ENCODE measurements at places on chromosomes 4 and X.

- DNase-seq, result no peak
Observed at GRCh38 chr4:140351093-140352075, 22.1 kb upstream of the SCOC start.

GRCh38 chr4:128454881-128455280, 167.3 kb upstream of the PGRMC2 start:
- DNase-seq, result no peak

DNA sequence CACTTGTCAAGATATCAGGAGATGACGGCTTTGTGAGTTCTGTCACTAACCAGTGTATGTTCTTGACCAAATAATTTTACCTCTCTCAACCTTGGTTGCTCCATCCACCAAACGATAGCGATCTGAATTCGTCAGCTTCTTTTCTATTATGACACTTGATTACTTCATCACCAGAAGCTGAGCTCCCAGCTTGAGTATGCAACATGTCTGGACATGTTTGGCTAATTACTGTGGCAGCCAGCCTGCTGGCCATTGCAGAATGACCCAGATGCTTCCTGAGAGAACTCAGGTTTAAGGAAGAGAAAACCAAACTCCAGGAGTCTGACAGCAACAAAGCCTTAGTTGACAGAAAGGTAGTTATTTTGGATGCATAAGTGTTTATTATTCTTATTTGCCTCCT, 46.4 kb upstream of the PARM1 start:
- DNase-seq, result no peak

DNA sequence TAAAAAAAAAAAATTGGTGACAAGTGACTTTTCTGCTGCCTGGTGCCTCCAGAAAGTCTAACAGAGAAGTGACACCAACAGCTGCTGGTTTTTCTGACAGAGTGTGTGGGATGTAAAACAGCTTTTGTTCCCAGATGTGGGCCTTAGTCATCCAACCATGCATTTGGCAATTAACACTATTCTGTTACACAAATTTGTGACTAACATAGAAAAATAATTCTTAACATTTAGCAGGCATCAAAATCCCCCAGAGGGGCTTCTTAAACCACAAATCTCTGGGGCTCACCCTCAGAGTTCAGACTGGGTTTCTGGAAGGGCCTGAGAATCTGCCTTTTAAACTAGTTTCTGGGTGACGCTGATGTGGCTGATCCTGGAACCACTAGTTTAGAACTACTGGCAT, 100.5 kb upstream of the PCDH7 start:
- no peak for DNase-seq

GRCh38 chrX:6472652-6473342, 62.1 kb downstream of the VCX3A start:
- DNase-seq, result no peak

DNA sequence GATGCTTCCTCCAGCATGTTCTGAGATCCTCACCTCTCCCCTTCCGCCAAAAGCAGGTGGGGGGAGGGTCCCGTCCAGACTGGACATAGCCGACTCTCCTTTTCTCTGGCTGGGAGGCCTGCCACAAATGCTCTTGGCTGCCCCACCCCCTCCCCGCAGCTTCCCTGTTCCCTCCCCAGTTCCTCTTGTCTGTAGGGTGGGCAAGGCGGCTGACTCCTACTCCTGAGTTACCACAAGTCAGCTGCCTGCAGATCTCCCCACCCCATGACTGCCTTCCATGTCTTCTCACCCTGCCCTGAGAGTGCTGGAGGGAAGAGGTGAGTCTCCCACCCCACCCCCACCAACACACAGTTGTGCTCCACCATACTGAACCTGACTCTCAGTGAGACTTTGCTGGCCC, 2.9 kb downstream of the ATP6AP1 start:
- no peak for DNase-seq

DNA sequence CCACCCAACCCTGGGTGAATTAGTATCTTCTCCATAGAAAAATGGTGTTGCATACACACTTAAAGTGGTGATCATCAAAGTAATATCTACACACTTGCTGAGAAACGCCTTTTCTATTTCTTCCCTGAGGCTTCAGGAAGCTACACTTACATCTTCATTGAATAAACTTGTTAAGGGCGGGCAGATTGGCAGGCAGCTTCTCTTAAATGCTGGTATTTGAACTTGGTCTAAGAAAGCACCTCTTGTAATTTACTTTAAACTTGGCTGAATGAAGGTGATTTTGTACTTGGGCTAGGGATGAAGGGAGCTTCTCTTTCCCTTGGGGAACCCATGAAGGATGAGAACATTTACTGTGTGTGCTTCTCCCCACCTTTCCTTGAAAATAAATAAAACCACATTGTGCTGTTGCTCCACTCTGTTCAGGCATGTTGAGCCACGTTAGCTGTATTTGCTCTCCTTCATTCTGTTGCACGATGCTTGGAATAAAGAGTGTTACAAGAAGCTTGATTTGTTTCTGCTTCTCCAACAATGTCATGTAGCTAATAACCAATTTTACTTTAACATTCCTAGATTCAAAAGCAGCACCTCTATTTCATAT, 430.1 kb downstream of the ANKRD50 start:
- no peak for DNase-seq

DNA sequence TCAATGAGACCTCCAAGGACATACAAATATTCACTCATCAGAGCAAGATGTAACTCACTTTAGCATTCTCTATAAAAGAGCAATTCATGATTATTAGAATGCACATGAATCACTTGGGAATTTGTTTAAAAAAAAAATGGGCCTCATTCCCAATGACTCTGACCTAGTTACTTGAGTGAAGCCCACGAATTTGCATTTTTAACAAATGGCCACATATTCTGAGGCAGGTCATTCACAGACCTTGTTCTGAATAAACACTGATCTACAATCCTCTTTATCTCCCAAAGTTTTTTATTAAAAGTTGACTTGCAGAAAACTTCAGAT, 255.1 kb upstream of the VEGFC start:
- DNase-seq, result no peak

DNA sequence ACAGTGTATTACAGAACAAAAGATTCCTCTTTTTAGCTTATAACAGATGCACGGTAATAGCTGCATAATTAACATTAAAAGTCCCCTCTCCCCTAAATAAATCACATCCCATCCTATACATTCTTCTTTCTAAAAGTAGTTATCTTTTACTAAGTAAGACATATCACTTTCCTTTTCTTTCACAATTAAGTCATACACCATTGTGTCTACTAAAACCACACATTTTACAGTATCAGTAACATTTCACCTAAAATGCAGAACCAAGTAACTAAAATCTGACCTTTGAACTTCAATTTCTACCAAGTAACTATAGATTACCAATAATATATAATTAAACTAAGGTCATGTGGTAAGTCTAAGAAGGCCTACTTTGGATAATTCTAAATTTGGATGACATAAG, 14.2 kb downstream of the DHX15 start:
- DNase-seq, result no peak

GRCh38 chrX:10314530-10315104, 157.8 kb downstream of the CLCN4 start:
- DNase-seq, result no peak

- no peak for DNase-seq
Observed at GRCh38 chr4:10753856-10754402, 69.4 kb upstream of the CLNK start.

DNA sequence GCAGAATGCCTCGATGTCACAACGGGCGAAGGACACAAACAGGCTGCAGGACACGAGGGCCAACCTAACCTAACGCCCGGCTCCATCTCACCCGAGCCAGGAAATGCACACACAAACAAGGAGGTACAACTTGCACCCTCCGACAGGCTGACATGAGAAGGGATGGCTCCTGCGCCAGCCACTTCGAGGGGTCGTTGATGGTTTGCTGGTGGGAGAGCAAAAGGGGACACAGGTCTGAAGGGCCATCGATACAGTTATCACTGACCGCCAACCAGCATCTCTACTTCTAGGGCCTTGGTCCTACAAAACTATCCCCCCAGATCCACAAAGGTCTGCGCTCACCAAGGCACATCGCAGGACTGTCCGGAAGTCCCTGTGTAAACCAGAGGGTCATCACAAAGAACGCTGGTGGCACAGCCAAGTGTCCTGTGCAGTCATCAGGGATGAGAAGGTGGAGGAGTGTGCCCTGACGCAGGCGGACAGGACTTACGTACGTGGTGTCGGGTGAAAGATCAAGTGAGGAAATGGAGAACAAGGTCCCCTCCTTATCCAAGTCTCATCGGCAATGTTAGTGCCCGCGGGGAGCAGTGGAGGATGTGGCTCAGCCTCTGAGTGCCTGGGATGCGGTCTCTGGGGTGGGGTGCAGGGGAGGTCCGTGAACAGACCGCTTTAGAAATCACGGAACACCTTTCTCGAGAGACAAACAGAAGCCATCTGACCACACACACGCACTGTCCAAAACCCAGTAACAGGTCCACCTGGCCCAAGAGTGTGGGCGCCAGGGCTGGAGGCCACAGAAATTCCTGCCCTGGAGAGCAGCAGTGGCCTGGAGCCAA, 7.0 kb downstream of the MXD4 start:
- no peak for DNase-seq

DNA sequence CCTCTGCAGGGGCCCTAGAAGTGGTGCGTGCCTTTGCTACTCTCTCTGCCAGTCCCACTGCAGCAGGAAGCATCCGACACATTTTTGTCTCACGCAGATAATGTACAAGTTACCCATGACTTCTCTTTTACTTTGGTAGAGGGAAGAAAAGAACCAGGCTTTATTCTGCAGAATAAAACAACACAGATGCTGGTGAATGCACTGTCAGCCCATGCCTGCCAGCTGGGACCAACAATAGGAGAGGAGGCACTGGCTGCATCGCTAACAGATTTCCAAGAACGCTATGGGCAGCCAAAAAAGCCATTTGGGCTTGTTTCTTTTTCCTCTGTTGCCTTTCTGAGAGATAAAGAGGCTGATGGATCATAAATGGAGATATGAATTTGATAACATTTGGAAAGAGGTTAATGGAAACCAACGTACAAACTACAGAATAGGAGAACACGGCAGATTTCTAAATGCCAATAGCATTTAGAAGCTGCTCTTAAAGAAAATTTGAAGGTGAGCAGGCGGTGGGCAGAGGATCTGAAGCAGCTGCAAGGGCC, 47.5 kb upstream of the IGFBP7 start:
- DNase-seq, result no peak

DNA sequence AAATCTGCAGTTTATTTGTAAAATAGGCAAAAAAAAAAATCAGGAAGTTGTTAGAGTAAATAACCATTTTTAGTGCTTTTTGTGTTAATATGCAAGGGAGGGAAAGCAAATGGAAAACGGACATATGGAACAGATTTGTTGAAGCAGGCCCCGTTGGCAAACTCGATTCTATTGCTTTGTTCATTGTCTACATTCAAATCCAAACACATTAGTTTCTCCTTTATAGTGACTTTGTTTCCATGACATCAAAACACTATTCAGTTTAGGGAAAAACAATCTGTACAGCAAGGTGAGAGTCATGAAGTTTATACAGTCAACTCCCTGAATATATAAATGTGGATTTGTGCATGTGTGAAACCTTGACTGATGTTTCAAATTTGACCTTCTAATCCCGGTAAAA, 142.2 kb downstream of the FAM47A start:
- DNase-seq, result no peak

- DNase-seq, result no peak
Observed at GRCh38 chrX:138886769-138887168, 175.3 kb upstream of the FGF13 start.

GRCh38 chr4:172962564-172963353, 205.9 kb upstream of the GALNT7 start:
- no peak for DNase-seq

DNA sequence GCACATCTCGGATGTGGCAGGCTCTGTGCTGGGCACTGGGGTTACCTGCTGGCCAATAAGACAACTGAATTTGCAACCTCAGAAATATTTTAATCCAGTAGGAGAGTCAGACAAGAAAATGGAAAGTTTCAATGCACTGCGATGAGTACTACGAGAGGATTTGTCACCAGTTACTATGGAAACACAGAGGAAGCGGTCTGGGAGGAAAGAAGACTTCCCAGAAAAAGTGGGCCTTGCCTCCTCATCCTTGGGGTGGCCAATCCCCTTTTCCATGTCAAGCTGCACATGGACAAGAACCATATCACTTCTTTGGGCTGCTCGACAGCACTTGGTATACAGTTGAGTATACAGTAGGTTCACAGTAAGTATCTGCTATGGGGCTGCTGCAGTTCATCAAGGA, 67.6 kb downstream of the FAM184B start:
- no peak for DNase-seq

- DNase-seq, result no peak
Observed at GRCh38 chr4:1985780-1986577, 22.8 kb downstream of the NELFA start.

- DNase-seq, result no peak
Observed at GRCh38 chr4:20641976-20642375, 58.3 kb upstream of the PACRGL start.

- no peak for DNase-seq
Observed at GRCh38 chr4:159191989-159192388, 89.1 kb downstream of the RAPGEF2 start.

DNA sequence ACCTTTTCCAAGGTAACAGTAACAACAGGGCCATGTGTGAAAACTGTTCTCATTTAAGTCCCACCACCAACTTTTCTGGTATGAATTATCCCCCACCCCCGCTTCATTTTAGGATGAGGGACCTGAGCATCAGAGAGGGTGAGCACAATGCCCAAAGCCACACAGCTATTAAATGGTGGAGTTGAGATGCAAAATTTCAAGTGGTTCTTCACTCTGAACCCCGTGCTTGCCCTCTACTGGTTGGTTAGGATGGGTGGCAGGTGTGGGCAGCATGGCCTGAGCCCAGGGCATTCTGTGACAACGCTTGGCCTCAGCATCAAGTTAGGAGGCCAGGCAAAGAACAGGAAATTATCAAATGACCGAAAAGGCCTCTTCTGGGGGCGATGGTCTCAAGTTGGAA, 33.5 kb downstream of the MED28 start:
- no peak for DNase-seq

GRCh38 chr4:94349193-94349592, 6.6 kb upstream of the HPGDS start:
- DNase-seq, result no peak

- DNase-seq, result peak; percentile 50
Observed at GRCh38 chr4:74671080-74671698, 123.1 kb downstream of the BTC start.

DNA sequence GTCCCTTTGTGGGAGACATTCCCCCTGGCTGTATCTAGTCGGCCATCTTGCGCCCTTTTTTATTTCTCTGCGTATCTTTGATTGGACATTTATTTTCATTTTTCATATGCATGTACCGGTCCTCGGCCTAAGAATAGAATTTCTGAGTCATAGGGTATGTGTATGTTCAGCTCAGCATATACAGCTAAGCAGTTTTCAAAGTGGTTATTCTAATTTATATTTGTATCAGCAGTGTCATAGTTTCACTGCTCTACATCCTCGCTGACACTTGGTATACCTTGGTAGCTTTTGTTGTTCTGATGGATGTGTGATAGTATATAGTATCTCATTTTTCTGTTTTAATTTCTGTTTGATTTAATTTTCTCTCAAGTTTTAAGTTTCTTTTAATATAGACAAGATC, 38.7 kb downstream of the BEX3 start:
- DNase-seq, result no peak

DNA sequence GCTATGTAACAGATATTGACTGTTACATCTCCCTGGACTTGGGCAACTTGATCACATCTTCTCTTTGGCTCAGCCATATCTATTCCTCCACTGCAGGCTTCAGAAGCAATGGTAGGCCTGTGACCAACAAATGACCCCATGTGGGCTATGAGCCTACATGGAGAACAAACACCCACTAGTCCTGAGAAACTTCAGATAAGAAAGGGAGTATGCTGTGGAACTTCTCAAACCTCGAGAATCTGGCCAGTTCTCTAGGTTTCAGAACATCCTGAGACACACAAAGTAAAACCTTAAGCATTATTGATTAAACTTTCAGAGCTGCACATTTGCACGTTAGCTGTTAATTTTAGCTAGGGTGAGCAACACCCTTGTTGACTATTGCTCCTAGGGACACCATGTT, 16.3 kb downstream of the RBMX2 start:
- no peak for DNase-seq
